Calu3 (cell line): ENCODE measurements at places on chromosomes 4 and X.
A peak's percentile ranks its signal among the peaks of the same experiment; 100 is the strongest.

DNA sequence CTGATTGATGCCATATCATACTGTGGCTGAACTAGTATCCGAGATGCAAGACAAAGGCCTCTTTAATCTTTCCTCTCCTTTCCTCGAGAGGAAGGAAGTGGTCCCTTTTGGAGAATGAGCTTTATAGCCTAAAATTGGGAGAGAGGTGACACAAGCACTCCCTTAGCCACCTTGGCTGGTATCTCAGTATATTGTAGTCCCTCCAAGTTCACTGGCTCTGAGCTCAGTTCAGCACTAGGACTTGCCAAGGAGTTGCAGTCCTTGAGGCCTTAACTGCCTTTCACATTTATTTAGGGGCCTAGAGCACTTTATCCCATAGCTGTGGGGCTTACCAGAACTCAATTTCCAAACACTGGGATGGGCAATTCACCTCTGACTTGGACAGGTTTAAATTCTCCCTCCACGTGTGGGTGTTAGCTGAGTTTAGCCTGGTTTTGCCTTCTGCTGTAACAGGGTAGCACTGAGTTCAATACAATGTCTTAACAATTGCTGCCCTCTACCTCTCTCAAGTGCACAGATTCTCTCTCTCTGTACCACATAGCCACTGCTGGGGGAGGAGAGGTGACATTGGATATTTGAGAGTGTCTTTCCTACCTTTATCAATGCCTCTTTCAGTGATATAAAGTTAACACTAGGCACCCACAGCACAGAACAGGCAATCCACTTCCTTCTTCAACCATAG, 216.4 kb downstream of the TECRL start:
- no peak for DNase-seq
- H3K36me3 ChIP-seq = no peaks in the 10 kb centered on the region
- no peak overlapping the region for H3K4me3 ChIP-seq
- no peaks in the 10 kb centered on the region for H3K4me1 ChIP-seq

DNA sequence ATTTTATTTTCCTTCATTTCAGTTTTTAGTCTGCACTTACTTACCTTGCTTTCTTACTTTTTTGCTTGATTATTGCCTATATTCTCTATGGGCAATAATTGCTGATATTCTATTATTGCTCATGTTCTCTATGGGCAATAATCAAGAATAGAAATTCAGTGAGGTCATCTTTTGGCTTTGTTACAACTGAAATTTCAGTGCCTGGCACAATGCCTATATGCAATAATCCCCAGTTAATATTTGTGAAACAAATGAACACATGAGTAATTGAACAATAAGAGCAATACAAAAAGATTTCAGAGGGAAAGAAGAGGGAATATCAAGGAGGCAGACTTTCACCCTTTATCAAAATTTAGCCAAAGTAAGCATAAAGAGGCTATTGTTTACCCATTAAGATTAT, 48.6 kb upstream of the ARSJ start:
- H3K27ac ChIP-seq = no peak overlapping the region
- no peak overlapping the region for H3K4me3 ChIP-seq
- H3K36me3 ChIP-seq = no peaks in the 10 kb centered on the region
- no peaks in the 10 kb centered on the region for H3K27me3 ChIP-seq

DNA sequence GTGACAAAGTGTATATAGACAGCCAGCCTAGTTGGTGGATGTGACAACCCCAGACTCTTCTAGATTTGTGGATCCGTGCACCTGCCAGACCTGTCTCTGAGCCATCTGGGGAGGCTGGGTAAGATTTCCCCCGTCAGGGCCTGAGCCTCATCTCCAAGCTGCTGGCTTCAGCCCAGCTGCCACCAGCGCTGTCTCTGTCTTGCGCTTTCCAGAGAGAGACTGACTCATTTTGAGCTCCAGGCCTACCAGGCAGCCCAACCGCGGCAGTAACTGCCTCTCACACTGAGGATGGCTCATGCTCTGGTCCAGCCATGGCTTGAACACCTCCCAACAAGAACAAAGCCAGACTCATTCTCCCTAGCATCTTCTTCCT, 26.4 kb downstream of the NOP14 start:
- peaks cover 18% of the 10 kb centered on the region for H3K4me1 ChIP-seq
- peaks cover 72% of the 10 kb centered on the region for H3K36me3 ChIP-seq
- H3K4me3 ChIP-seq = peak overlapping the region; percentile 55
- no peaks in the 10 kb centered on the region for H3K27me3 ChIP-seq
- no peak for DNase-seq
- H3K27ac ChIP-seq = peak overlapping the region; percentile 76

- no peaks in the 10 kb centered on the region for H3K36me3 ChIP-seq
- H3K27ac ChIP-seq = no peak overlapping the region
- H3K27me3 ChIP-seq = no peaks in the 10 kb centered on the region
- no peak for DNase-seq
Measured at GRCh38 chr4:121139533-121140222, 24.4 kb downstream of the TNIP3 start.

DNA sequence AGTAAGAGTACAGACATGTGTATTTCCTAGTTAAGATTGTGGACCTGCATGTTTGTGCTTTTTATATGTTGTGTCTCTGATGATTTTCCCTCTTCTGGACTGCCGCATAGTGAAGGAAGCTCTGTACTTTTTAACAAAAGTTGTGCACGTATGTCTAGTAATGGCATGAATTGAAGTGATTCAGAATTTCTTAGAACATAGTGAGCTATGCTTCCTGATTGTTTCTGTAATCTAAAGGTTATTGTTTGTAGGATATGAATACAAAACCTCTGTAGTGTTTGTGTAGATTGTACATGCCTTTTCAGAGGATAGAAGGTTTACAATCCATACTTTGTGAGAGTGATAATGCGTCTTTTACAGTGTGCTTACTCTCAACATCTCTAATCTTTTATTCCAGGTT, 37.0 kb upstream of the NUDT6 start:
- no peaks in the 10 kb centered on the region for H3K27me3 ChIP-seq
- H3K27ac ChIP-seq = no peak overlapping the region
- no peaks in the 10 kb centered on the region for H3K4me1 ChIP-seq
- H3K4me3 ChIP-seq = no peak overlapping the region

- H3K36me3 ChIP-seq = no peaks in the 10 kb centered on the region
- DNase-seq = no peak
- no peak overlapping the region for H3K4me3 ChIP-seq
- no peaks in the 10 kb centered on the region for H3K27me3 ChIP-seq
- no peaks in the 10 kb centered on the region for H3K4me1 ChIP-seq
- H3K27ac ChIP-seq = no peak overlapping the region
Measured at GRCh38 chr4:81205302-81205701, 9.7 kb downstream of the PRKG2 start.

GRCh38 chrX:15856636-15857035, 2.0 kb upstream of the AP1S2 start:
- peak overlapping the region; percentile 94 for H3K4me3 ChIP-seq
- peaks cover 9% of the 10 kb centered on the region for H3K4me1 ChIP-seq
- H3K27me3 ChIP-seq = no peaks in the 10 kb centered on the region

DNA sequence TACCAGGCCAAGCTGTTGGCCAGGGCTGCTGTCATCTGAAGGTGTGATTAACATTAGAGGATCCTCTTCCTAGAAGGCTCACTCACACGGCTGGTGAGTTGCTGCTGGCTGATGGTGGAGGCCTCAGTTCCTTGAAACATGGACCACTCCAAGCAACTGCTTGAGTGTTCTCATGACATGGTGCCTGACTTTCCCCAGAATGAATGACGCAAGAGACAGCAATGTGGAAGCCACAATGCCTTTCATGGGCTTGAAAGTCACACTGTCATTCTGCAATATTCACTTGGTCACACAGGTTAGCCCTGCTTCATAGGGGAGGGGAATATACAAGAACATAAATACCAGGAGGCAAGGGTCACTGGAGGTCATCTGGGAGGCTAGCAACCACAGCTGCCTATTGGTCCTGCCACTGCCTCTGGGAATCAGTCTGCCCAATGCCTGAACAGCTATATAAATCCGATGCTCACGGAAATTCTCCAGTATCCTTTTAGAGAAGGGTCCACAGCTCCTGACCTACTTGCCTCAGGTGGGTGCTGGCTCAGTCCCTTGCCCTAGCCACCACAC, 97.1 kb upstream of the MAML3 start:
- peaks cover 16% of the 10 kb centered on the region for H3K4me1 ChIP-seq
- H3K36me3 ChIP-seq = no peaks in the 10 kb centered on the region
- H3K27me3 ChIP-seq = no peaks in the 10 kb centered on the region
- H3K4me3 ChIP-seq = no peak overlapping the region
- H3K27ac ChIP-seq = no peak overlapping the region

GRCh38 chrX:18896680-18897544, 87.0 kb downstream of the PHKA2 start:
- no peak overlapping the region for H3K4me3 ChIP-seq
- no peaks in the 10 kb centered on the region for H3K36me3 ChIP-seq
- no peaks in the 10 kb centered on the region for H3K27me3 ChIP-seq
- DNase-seq = no peak
- H3K4me1 ChIP-seq = no peaks in the 10 kb centered on the region

GRCh38 chr4:107825072-107825824, 516 bp downstream of the SGMS2 start:
- H3K27ac ChIP-seq = peak overlapping the region; percentile 96
- H3K27me3 ChIP-seq = no peaks in the 10 kb centered on the region
- peaks cover 20% of the 10 kb centered on the region for H3K4me1 ChIP-seq
- peaks cover 45% of the 10 kb centered on the region for H3K36me3 ChIP-seq
- peak; percentile 47 for DNase-seq

- H3K4me1 ChIP-seq = no peaks in the 10 kb centered on the region
- H3K27ac ChIP-seq = peak overlapping the region; percentile 82
- H3K27me3 ChIP-seq = no peaks in the 10 kb centered on the region
- peaks cover 31% of the 10 kb centered on the region for H3K36me3 ChIP-seq
Measured at GRCh38 chr4:40055863-40056715, 561 bp upstream of the N4BP2 start.

GRCh38 chr4:106126062-106126461, 189.9 kb downstream of the TBCK start:
- no peaks in the 10 kb centered on the region for H3K36me3 ChIP-seq
- no peaks in the 10 kb centered on the region for H3K4me1 ChIP-seq
- no peak for DNase-seq
- H3K27me3 ChIP-seq = no peaks in the 10 kb centered on the region
- no peak overlapping the region for H3K27ac ChIP-seq

DNA sequence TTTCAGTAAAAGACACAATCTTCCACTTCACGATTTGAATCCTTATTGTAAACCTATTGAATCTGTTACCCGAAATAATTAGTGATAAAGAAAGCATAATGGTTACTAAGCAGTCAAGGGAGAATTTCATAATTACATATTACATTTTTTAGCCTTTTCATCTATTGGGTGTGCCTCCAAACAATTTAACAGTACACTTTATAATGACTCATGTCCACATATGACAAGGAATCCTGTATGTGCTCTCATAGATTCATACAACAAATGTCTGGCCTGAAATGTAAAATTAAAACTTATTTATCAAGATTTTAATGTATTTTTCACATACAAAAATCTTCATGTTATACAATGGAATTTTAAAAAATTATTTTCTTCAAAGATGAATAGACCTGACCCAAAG, 39.4 kb downstream of the PPP3CA start:
- no peak for DNase-seq
- no peak overlapping the region for H3K27ac ChIP-seq
- no peaks in the 10 kb centered on the region for H3K27me3 ChIP-seq
- no peaks in the 10 kb centered on the region for H3K36me3 ChIP-seq
- H3K4me3 ChIP-seq = no peak overlapping the region

- no peaks in the 10 kb centered on the region for H3K27me3 ChIP-seq
- H3K4me3 ChIP-seq = no peak overlapping the region
- no peaks in the 10 kb centered on the region for H3K36me3 ChIP-seq
- no peak for DNase-seq
- H3K27ac ChIP-seq = no peak overlapping the region
- H3K4me1 ChIP-seq = no peaks in the 10 kb centered on the region
Measured at GRCh38 chr4:25991340-25991739, 77.3 kb downstream of the SMIM20 start.

DNA sequence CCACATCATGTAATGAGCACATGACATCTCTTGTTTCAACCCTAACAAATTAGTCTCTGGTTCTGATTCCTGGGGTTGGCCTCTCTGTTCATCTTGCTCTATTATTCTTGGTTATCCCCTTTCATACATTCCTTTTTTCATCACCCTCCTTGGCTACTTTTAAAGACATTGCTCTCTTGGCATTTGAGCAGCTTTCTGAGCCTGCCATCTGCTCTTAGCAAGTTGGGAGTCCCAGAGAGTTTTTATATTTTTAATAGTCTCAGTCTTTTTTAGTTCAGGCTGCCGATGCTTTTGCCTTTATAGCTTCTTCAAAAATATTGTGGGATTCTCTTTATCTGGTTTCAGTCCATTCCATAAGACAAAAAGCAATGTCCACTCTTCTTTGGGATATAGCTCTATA, 1270.9 kb downstream of the ADGRL3 start:
- H3K27me3 ChIP-seq = no peaks in the 10 kb centered on the region
- H3K4me1 ChIP-seq = no peaks in the 10 kb centered on the region
- H3K36me3 ChIP-seq = peaks cover 5% of the 10 kb centered on the region
- no peak for DNase-seq
- H3K27ac ChIP-seq = no peak overlapping the region
- H3K4me3 ChIP-seq = no peak overlapping the region

DNA sequence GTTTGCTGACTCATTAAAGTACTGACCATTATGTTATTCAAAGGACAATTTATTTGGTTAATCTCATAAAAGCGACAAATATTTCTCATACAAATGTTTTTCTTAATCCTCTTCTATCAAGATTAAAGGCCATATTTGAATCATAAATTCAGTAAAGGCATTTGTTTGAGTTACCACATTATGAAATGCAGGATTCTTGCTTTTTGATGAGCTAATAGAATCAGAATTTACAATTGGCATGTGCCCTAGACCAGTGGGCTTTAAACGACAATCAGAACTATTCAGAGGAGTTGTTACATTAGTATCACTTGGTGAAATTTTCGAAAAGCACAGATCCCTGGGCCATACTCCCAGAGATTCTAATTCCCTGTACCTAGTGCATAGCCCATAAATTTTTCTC, 55.3 kb downstream of the KLHL4 start:
- no peak overlapping the region for H3K27ac ChIP-seq
- H3K4me3 ChIP-seq = no peak overlapping the region
- no peaks in the 10 kb centered on the region for H3K4me1 ChIP-seq
- DNase-seq = no peak

DNA sequence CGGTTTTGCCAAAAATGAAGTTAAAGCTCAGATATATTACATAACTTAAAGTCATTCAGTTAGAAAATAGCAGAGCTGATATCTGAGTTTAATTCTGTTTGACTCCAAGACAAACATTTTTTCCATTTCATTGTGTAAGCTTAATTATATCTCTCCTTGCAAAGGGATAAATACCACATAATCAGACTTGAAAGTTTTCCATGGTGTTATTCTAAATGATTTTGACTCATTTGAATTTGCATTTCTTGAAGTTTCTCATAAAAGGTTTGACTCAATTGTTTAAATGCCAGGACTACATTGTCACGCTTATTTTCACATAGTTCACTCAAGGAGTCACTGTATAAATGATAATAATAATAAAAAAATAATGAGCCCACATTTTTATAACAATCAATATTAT, 39.4 kb upstream of the DDX60 start:
- no peaks in the 10 kb centered on the region for H3K27me3 ChIP-seq
- H3K4me1 ChIP-seq = no peaks in the 10 kb centered on the region
- H3K36me3 ChIP-seq = no peaks in the 10 kb centered on the region
- H3K4me3 ChIP-seq = no peak overlapping the region
